RWPE1 (cell line): ENCODE measurements at places on chromosomes 5 and 9.

- DNase-seq: peak; percentile 76
These were observed 17.8 kb downstream of the NOTCH1 start for GRCh38 chr9:136527721-136528710.

DNA sequence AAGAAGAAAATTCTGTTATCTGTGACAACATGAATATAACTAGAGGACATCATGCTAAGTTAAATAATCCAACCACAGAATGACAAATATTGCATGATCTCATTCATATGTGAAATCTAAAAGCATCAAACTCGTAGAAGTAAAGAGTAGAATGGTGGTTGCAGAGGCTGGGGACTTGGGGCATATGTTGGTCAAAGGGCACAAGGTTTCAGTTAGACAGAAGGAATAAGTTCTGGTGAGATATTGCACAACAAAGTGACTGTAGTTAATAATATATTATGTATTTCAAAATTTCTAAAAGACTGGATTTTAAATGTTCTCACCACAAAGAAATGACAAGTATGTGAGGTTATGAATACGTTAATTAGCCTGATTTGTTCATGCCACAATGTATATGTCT, 24.8 kb downstream of the GRIA1 start:
- DNase-seq: no peak

DNA sequence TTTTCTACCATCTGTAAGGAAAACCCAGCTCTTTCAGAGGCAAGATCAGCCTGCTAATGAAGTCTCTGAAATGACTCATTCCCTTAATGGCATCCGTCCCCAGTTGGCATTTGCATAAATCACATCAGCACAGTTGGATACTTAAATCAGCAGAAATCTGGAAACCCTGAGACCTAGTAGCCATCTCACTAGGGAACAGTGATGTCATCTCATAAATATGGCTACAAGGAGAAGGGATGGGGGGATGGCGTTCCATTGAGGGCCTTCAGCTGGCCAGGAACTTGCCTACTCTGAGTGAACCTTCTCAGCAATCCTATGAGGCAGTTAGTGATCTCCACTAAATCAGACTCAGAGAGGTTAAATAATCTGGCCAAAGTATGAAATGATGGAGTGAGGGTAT, 81.8 kb downstream of the CMYA5 start:
- no peak for DNase-seq

DNA sequence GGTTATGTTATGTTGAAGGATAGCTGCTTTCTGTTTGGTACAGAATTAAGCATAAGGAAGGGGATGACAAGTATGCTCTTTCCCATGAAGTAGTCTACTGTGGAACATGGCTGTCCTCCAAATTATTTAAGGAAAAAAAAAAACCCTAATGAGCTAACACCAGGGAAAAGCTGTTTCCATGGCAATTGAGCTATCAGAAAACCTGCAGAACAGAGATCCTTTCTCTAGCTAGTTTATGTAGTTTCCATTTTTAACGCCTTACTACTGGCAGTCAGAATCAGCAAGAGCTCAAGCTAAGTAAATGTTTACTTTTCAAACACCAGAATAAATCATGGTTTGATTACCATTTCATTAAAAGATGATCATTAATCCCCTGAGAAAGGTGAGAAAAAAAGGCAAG, 287.4 kb upstream of the TARS1 start:
- no peak for DNase-seq

- DNase-seq: no peak
These were observed 98.4 kb upstream of the C9orf72 start for GRCh38 chr9:27671636-27672035.

GRCh38 chr9:117543089-117543488, 128.2 kb upstream of the ASTN2 start:
- DNase-seq: no peak

GRCh38 chr5:73822278-73822988, 196.4 kb downstream of the ARHGEF28 start:
- DNase-seq: no peak

DNA sequence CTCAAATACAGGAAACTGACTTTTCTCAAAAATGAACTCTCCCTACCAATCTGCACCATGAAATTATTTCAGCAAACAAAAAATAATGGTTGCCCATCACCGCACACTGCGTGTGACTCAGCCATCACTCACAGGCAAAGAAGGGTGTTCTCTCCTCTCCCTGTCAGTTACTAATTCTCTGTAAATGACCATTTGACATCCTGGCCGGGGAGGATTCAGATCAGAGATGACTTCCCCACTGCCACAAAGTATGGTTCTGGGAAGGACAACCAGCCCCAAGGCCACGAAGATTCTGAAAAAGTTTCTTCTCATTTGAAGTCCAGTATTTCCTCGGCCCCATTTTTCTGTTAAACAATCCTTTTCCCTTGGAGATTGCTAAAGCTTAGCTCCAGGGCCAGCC, 199.4 kb downstream of the AUH start:
- peak; percentile 85 for DNase-seq

GRCh38 chr5:75667586-75667985, 49.7 kb downstream of the POC5 start:
- no peak for DNase-seq

GRCh38 chr5:2714805-2715204, 36.7 kb downstream of the IRX2 start:
- no peak for DNase-seq

DNA sequence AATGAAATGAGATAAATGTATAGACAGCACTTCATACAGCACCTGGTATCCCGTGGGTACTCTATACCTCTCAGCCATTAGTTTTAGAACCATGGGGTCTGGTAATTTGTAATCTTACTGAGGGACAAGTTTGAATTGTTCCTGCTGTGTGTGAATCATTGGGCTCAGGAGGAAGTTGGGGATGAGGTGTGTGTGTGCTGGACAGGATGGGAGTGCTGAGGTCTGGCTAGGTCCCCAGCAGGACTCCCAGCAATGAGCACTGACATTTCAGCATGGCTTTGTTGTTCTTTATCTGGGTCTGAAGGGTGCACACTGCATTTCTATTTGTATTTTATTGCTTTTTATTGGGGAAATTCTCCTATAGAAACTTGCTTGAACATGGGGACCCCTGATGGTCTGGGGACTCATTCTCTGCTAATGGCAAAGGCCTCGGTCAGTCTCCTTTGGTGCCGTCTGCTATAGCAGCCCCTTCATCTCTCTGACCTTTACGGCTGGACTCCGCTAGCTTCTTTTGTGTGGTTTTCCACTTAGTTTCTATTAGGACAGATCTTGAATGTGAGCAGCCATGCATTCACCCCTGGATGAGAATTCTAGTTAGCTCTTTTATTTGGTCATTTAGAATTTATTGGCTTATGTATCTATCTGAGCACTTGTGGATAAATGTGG, 98.1 kb downstream of the SREK1 start:
- no peak for DNase-seq

DNA sequence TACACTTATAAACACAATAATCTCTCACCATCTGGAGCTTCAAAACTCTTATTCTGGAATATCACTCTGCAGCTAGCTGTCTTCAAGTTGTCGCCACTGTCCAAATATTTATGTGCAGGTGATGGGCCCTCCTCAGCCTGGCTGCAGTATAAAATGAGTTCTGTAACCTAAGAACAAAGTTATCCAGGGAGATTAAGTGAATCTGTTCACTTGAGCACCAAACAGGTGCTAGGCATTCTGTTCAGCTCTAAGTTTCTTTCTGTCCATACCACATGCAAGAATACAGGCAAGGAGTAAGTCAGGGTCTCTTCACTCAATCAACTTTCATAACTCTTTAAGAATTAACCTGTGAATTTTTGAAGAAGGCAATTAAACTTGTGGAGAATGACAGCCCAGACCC, 344.1 kb downstream of the PLK2 start:
- DNase-seq: no peak

GRCh38 chr9:93089024-93089423, 7.0 kb upstream of the CARD19 start:
- DNase-seq: no peak

DNA sequence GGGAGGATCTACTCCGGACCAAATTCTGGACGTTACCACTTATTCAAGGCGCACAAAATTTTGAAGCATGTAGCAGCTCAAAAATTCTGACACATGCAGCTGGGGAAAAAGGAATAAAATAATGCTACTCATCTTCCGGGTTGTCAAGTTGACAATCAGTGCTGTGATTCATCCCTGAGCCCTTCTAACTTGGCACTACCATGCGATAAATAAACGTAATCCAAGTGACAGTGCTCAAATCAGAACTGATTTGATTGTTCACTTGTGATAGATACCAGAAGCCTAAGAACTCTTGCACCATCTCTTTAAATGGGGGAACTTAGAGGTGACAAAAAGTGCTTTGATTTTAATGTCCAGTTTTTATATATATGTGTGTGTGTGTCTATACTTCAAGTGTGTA, 230.2 kb upstream of the TLE4 start:
- no peak for DNase-seq

GRCh38 chr9:126439883-126440653, 113.4 kb downstream of the MVB12B start:
- DNase-seq: no peak

DNA sequence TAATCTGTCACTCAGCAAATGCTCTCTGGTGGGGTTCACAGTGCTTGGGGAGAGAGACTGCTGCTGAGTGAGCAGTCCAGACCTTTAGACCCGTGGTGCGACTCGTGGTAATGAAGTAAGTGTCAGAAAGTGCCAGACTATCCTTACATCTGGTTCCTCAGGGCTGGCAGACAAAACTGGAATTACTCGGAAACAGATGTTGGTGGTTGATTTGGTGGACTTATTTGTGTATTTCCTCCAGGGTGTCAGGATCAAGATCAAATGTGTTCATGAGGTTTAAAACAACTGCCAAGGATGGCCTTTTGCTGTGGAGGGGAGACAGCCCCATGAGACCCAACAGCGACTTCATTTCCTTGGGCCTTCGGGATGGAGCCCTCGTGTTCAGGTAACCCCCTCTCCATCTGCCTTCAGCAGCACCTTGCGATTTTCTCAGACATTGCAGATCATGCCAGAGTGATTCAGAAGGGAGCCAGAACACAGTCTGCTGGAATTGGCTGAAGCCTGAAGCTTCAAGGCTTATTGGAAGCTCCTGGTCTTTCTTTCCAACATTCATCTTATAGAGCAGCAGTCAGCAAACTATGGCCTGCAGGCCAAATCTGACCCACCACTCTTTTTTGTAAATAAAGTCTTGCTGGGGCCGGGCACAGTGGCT, 105.2 kb downstream of the LIFR start:
- no peak for DNase-seq

- DNase-seq: no peak
These were observed 6.1 kb upstream of the OTP start for GRCh38 chr5:77644371-77645157.

DNA sequence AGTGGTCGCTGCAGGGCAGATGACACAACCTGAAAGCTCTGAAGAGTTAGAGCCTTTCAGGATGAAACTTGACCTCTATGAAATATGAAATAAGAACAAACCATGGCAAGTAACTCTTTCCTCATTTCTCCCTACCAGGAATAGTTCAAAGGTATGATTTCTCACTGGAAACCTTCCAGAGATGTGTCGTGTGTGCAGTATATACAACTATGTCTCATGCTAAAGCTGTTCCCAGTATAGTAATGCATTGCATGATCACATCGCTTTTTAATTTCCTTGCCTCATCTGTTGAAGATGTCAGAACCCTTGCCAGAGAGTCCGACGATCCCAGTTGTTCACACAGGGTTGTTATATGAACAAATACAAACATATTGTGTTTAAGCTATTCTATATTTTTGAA, 45.8 kb upstream of the RGMB start:
- no peak for DNase-seq

DNA sequence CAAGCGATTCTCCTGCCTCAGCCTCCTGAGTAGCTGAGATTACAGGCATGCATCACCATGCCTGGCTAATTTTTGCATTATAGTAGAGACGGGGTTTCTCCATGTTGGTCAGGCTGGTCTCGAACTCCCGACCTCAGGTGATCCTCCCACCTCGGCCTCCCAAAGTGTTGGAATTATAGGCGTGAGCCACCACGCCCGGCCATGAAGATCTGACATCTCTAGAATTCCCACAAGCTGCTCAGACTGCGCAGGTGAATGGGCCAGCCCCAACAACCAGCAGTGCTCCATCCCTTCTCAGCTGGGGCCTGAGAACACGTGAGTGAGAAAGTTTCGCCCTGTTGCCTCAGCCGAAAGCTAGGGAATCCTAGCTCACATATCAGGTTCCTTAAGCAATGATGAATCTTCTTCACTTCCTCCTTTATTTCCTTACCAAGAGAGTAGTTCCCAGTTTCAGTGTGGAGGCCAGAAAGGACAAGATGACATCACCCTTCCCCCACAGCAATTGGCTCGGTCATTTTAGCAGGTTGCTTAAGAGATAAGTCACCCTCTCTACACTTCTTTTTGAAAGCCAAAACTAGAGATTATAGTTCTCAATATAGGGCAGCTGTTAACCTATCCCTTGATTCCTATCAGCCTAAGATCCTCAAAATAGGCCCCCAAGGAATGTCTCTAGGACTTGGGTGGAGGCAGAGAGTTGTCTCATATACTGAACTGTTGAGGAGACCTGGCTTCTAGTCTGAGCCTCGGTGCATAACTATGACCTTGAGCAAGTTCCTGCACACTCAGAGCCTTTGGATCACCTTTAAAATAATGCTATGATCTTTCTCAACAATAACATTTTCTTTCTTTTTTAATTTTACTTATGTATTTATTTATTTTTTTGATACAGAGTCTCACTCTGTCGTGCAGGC, 23.9 kb upstream of the PPP2CA start:
- DNase-seq: no peak

DNA sequence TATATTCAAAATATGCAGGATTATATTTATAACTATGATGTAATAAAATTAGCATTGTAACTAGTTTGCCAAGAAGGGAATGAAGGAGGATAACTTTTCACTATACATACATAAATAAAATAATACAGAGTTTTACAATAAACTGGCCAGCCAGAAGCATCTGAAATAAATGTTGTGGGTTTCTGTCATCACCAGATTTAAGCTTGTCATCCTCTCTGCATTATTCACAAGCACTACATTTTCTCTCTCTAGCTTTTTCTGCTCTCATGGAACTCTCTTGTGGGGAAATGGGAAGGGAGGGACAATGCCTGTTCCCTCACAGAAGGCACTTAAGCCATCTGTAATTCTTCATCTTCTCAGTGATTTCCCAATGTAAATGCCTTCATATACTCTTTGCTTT, 626.8 kb downstream of the SEMA5A start:
- DNase-seq: no peak

DNA sequence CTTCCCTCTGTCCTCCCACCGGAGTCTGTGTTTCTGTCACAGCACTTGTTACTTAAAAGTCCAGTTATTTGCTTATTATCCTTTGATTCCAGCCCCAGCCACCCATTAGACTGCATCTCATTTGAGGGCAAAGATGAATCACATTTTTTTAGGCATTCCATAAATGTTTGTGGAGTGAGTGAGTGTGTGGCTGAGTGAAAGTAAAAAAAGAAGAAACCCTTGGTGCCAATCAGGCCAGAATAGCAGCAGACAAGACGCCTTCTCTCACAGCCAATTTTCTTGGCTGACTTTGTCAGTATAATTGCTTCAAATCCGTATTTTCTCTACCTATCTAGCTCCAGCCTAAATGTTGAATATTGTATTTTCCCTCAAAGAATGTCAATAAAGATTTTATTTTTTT, 613.0 kb upstream of the WWC1 start:
- DNase-seq: peak; percentile 20
